Daoy (cell line): ENCODE measurements at places on chromosomes 5 and 9. TPM values are rescaled to one million over a fixed set of nuclear protein-coding genes. Genes with fewer than 3 reads are reported as not detected.

The SLC36A2 gene
- not detected in 2 replicates for total RNA-seq

The SPEF2 gene
- total RNA-seq = 0.97 and 1.6 TPM in 2 replicates

The ZDHHC11B gene
- total RNA-seq = under 0.01 TPM in 1 of 2 replicates, not detected in the other

The ADAMTS12 gene
- total RNA-seq = 3.5 TPM in 2 replicates

The CCL27 gene
- not detected in 2 replicates for total RNA-seq

The HTR1A gene
- not detected in 2 replicates for total RNA-seq

The PCDHA1 gene
- total RNA-seq = 0.42 and 1.2 TPM in 2 replicates

The GRXCR2 gene
- total RNA-seq = not detected in 2 replicates

The SUSD3 gene
- total RNA-seq = 0.40 and 1.3 TPM in 2 replicates

The TNC gene
- 133 and 159 TPM in 2 replicates for total RNA-seq

The MZB1 gene
- total RNA-seq = not detected in 2 replicates

The NTNG2 gene
- total RNA-seq = 1.9 and 2.6 TPM in 2 replicates

The PIK3R1 gene
- 8.2 and 13.8 TPM in 2 replicates for total RNA-seq

The SMIM33 gene
- not detected in 2 replicates for total RNA-seq

The SLC34A3 gene
- not detected in 2 replicates for total RNA-seq

The ANGPTL2 gene
- 12.4 and 18.6 TPM in 2 replicates for total RNA-seq

The OLFM1 gene
- total RNA-seq = 23.7 and 35.5 TPM in 2 replicates

The RMRP gene
- total RNA-seq = 3,813 and 4,416 TPM in 2 replicates
